Small intestine (tissue), 16 donors: ENCODE measurements at places on chromosomes 11 and 22. TPM values are rescaled to one million over a fixed set of nuclear protein-coding genes. Genes with fewer than 3 reads are reported as not detected.

DNA sequence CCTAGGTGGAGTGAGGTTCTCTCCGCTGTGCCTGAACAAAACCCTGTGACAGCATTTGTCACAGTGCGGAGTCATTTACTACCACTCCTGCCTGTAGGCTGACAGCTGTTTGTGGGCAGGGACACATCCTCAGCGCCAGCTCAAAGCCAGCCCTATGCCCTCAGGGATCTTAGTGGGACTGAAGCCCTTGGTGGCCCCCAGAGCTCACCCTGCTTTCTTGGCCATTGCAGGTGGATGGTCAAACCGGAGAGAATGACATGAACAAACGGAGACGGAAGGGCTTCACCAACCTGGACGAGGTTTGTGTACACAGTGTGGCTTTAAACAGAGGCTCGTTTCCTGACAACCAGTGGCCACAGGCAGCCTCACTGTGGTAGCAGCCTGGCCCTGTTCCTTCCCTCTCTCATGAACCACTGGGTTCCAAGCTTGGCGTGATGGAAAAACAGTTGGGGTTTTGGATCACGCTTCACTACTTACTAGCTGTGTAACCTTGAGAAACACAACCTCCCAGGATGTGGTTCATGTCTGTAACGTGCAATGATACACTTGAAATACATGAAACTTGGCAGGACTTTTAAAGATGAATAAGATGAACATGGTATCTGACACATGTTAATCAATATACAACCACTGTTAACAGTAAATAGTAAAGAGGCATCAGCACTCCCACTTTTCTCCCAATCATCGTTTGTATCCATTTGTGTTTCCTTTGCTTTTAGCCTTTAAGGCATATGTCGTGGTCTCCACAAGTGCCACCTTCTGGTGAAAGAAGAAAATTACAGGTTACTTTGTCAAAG, 125.8 kb downstream of the MICAL2 start:
- DNase-seq: peak; percentile 75

DNA sequence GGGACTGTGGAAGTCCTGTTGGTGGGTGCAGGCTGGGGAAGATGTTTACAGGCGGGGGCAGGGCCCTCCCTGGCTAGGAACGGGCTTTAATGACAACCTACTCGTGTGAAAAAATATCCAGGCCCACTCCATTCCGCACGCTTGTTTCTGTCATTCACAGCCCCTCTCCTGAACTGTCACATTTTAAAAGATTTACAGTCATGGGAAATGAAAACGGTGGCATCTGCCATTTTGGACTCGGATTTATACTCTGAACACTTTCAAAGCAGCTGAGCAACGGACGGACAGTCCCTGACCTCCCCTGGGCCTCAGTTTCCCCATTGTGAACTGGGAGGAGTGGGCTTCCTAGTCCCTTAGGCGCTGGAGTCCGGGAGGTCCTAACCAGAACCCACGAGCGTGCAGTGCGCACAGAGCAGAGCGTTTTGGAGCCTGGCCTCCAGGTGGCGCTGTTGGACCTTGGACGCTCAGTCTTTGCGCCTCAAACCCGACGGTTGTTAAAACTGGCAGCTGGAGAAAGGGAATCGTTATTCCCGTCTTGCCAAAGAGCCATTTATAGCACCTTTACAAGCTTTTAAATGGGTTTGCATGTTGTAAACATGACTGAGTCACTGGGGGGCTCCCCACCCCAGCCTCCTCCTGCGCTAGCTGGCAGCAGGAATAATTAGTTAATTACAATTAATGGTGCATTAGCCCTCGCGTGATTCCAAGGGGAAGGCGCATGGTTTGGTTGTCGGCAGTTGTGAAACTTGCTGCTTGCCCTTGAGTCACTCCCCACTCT, 75.3 kb downstream of the FBLN1 start:
- DNase-seq: peak; percentile 89

- DNase-seq: no peak
Measured at GRCh38 chr11:114088216-114088615, 28.7 kb downstream of the ZBTB16 start.

- DNase-seq: no peak
Measured at GRCh38 chr22:47420211-47420610, 657.8 kb downstream of the TBC1D22A start.

DNA sequence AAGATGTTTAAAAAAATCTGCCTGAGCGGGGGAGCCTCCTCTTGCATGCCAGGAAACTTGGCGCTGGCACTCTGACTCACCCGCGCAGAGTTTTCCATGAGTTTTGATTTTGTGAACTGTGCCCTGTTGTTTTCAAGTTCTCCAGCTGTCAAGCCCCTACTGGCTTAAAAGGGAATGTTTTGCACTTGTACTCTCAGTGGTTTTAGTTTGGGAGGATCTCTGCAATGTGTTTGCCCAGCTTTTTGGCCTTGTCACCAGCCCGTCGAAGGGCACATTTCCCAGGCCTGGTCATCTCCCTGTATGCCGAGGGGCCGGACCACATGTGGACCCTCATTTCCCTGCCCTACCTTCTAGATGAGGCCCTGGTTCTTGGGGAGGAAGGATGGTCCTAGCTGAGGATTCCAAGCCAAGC, 12.2 kb downstream of the MRGPRF start:
- peak; percentile 35 for DNase-seq

- peak; percentile 63 for DNase-seq
Measured at GRCh38 chr22:26573026-26573662, 16.8 kb downstream of the TPST2 start.

- DNase-seq: no peak
Measured at GRCh38 chr11:129720994-129721393, 94.7 kb upstream of the TMEM45B start.

DNA sequence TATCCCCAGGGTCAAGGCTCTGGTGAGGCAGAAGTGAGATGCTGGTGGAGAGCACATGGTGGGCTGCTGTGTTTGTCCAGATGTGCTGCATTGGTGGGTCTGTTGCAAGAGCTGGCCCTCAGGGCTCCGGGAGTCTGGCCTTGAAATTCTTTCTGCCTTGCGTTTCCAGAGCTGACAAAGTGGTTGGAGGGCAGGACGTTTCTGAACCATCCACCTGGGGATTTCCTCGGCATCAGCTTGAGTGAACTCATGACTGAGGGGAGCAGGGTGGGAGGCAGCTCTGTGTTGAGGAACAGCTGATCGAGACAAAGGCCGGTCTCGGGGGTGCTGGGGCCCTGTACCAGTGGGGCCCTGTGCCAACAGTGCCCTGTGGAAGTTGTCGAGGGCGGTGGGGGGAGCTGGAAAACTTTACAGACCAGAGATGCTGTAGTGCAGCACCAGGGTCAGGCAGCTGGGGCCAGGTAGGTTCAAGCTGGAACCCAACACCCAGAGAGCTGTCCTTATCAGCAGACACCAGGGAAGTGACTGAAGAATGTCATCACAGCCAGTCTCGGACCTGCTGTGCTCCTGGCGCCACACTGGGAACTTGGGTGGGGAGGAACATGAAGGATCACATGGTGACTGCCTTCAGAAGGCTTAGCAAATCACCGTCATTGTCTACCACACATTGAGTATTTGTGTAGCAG, 4.9 kb downstream of the TSKU start:
- DNase-seq: peak; percentile 50

DNA sequence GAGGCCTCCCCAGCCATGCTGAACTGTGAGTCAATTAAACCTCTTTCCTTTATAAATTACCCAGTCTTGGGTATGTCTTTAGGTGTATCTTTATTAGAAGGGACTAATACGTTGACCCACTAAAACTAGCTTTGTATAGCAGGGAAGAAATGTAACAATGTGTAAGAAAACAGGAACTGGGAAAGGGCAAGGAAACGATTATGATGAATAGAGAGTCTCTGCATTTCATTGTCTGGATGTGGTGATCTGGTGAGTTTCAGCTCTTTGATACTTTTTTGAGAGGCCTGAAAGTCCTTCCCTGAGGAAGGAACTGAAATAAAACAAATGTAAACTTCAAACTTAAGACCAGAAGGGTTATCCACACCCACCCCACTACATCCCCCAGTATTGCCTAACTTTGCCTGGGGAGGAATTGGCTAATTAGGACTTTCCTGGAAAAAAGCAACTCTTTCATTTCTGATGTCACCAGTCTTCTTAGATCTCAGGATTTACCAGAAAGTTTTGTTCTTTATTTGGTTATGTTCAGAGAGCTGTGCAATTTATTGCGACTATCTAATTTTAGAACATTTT, 119.0 kb downstream of the LDLRAD3 start:
- no peak for DNase-seq

DNA sequence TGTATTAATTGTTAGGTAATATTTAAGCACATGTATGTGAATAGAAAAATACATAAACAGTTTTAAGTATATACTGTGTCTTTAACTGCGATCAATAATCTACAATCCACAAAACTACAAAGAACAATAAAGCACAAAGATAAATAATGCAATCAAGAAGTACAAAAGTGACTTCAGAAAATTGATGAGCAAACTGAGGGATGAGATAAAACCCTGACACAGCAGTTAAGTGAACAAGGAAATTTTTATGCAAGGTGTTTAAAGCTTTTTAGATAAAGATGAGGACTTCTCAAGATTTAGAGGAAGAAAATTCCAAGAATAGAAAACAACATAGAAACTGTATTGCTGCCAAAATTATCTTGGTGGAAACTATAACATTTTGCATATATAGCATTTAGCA, 58.4 kb upstream of the ANGPTL5 start:
- DNase-seq: no peak

DNA sequence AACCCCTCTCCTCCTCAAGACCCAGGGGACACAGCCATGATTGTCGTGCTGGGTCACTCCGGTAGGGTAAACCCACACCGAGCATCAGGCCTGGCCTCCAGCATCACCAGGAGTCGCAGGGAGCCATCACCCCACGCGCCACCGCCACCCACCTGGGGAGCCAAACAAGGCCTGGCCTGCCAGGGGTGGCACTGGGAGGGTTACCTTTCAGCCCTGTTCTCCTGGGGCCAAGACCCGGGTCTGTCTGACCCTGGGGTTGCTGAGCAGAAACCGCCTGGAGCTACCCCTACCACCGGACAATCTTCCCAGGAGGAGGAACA, 39.3 kb upstream of the NNMT start:
- DNase-seq: no peak

- DNase-seq: peak; percentile 58
Measured at GRCh38 chr22:20569059-20570058, 61.9 kb downstream of the MED15 start.

DNA sequence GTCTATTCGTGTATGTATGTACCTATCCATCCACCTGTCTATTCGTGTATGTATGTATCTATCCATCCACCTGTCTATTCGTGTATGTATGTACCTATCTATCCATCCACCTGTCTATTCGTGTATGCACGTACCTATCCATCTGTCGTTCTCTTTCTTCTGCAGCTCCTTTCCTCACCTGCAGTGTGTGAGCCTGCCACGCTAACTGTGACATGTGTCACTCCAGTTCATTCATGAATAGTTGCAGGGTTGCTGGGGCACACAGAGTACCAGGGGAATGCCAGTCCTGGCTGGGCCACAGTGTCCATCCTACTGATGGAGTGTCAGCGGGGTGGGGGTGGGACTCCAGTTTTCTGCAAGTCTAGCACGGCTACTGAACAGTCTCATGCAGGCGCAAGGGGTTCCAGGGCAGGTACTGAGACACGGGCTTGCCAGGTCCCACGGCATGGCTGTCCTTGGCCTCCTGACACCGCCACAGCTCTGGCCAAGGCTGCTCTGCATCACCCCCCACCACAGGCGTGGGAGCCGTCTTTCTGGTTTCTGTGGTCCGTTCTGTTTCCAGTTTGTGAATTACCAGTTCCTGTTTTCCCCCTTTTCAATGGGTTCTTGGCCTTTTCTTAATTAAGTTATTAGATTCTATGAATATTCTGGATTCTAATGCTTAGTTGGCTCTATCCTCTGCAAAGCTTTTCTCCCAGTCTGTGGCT, 88.8 kb upstream of the CLDN5 start:
- DNase-seq: no peak

DNA sequence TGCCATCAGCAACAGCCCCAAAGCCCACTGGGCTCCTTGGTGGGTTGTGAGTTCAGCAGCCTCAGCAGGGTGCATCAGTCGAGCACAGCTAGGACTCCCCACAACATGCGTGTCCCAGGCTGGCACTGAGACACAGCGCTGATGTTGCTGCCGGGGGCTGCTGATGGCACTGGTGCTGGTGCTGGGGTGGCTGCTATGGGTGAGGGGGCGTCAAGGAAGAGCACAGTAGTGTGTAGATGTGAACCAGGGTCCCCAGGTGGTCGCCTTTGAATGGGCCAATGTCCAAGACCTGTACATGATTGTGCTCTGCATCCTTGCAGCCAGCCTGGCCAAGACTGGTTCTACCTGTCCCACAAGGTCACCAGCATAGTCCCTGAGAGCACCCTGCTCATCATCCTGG, 121.3 kb upstream of the SERPIND1 start:
- no peak for DNase-seq

DNA sequence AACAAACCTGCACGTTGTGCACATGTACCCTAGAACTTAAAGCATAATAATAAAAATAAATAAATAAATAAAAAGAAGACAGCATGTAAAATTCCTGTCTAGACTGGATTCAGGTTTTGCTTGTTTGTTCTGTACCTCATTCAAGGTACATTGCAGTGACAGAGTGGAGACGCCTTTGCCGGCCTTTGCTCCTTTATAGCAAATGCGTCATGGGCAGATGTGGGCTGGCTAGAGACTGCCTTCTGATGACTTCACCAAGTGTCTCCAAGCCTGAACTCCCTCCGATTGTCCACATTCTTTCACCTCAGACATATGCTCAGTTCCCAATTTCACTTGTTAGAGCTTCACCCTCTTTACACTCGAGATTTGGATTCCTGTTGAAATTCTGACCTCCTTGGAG, 147.8 kb upstream of the ARHGAP20 start:
- DNase-seq: peak; percentile 90

DNA sequence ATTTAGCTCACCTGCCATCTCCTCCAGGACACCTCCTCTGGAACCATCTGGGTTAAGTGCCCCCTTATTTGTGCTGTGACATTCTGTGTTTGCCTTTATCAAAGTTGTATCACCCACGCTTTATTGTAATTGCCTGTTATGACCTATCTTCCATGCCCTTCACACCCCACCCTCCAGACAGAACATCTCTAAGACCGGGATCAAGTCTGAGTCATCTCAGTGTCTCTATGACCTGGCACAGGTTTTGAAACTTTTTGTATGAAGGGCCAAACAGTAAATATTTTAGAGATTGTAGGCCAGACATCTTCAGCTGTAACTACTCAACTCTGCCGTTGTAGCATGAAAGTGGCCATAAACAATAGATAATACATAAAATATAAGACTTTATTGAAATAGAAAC, 161.8 kb downstream of the SPON1 start:
- no peak for DNase-seq

DNA sequence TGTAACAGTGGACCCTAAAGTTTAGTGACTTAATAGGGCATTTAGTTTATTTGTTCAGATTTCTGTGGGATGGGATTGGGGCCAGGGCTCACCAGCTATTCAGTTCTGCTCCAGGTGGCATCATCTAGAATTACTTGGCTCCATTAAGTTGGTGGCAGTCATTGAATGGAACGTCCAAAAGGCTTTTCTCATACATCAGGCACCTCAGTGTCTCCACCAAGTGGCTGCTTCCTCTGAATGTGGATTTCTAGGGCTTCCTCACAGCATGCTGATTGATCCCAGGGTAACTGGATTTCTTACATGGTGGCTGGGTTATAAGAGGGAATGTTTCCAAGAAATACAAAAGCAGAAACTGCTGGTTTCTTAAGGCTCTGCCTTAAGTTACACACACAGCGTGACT, 34.7 kb downstream of the USP47 start:
- DNase-seq: no peak

GRCh38 chr11:62954478-62954877, 30.3 kb downstream of the SLC22A6 start:
- DNase-seq: no peak

OR4D10 gene
- polyA plus RNA-seq: not detected

RTN4R gene
- 25.7 TPM for polyA plus RNA-seq

KREMEN1 gene
- 11.5 TPM for polyA plus RNA-seq

HBE1 gene
- polyA plus RNA-seq: not detected

SLC25A22 gene
- polyA plus RNA-seq: 10.5 TPM

SOX6 gene
- polyA plus RNA-seq: 4.6 TPM

C11orf52 gene
- 30.0 TPM for polyA plus RNA-seq
